H4 (cell line): ENCODE measurements at places on chromosomes 16 and 17. TPM values are rescaled to one million over a fixed set of nuclear protein-coding genes. Genes with fewer than 3 reads are reported as not detected.

- no peak for DNase-seq
Observed at GRCh38 chr16:77037696-77038347, 153.2 kb upstream of the MON1B start.

Gene C1QTNF1
- 0.56 and 2.6 TPM in 2 replicates for total RNA-seq

Gene MEIOB
- 2.8 and 9.0 TPM in 2 replicates for total RNA-seq

- DNase-seq, result no peak
Observed at GRCh38 chr16:14309001-14309886, 238.1 kb downstream of the MRTFB start.

Gene TIMP2
- 59.0 and 73.3 TPM in 2 replicates for total RNA-seq

- DNase-seq, result no peak
Observed at GRCh38 chr17:79761894-79762589, 15.9 kb upstream of the CBX2 start.

Gene SLC38A8
- not detected in 2 replicates for total RNA-seq

GRCh38 chr16:19067349-19068236, at the start of gene COQ7:
TSS of gene COQ7 (plus strand) at chr16:19067614. CDS start at chr16:19067665, 51 bp downstream.
- DNase-seq, result peak; percentile 99

Gene CFAP119
- 1.9 and 11.0 TPM in 2 replicates for total RNA-seq

DNA sequence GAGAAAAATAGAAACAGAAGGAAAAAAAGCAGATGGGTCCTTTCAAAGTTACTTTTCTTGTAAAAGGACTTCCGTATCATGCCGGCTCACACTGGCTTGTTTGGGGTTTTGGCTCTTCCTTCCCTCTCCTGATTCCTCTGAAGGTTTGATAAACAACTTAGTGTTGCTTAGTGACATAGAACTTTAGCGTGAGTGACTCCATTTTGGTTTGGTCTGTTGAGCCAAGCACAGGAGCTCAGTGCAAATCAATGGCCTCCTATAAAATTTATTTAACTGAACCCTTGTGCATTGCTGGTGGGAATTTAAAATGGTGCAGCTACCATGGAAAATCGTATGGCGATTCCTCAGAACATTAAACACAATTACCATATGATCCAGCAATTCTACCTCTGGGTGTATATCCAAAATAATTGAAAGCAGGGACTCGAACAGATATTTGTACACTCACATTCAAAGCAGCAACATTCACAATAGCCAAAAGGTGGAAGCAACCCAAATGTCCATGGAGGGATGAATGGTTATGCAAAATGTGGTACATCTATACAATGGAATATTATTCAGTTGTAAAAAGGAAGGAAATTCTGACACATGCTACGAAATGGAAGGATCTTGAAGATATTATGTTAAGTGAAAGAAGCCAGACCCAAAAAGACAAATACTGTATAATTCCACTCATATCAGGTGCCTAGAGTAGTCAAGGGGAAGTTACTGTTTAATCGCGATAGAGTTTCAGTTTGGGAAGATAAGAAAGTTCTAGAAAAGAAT, 1.1 kb upstream of the TUBG2 start:
- no peak for DNase-seq

Gene TANC2
- total RNA-seq, result 3.1 and 3.8 TPM in 2 replicates

DNA sequence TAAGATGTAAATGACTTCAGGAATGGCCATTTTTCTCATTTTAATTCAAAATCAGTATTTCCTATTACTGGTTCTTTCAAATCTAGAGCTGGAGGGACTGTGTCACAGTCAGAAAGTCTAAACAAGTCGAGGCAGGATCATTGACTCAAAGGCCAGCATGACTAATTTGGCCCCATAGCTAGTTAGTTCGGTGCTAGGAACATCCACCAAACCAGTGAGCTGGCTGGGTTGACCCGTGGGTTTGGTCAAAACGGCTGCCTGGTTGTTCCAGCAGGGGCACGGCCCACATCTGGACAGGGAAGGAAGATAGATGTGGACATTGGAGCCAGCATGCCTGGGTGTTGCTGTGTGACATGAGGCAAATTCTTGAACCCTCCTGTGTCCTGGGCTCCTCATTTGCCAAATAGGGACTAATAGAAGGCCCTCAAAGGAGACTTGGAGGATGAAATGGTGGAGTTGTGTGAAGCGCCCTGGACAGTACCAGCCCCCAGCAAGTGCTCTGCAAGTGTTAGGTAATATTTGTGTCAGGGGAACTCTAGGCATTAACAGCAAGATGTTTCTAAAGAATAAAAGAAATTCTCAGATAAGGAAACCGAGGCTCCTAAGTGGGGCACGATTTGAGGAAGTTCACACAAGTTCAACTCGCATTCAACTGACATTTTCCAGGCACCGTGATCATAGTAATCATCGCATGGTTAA, 46.2 kb downstream of the MEOX1 start:
- no peak for DNase-seq

GRCh38 chr16:1095450-1096168, 435 bp downstream of the C1QTNF8 start:
- DNase-seq, result no peak

Gene CCL1
- total RNA-seq, result not detected in 2 replicates

DNA sequence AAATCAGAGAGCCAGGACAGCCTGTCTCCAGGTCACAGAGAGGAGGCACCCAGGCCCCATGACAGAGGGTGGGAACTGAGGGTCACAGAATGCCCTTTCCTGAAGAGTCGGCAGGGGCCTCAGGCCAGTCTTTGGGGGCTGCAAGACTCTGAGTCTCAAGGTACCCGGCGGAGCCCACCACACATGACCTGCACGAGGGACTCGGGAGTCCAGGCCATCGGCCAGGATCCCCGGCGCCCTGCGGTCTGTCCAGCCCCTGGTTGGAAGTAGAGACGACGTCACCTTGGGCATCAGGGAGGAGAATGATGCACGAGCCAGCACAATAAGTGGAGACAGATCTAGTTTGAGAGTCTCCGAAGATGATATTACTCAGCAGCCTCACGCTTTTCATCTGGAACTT, 234.7 kb upstream of the SDK2 start:
- DNase-seq, result no peak

- no peak for DNase-seq
Observed at GRCh38 chr16:89613231-89613953, at the start of gene DPEP1. TSS of gene DPEP1 (plus strand) at chr16:89613642. CDS start at chr16:89630411, 16,769 bp downstream.

- DNase-seq, result no peak
Observed at GRCh38 chr17:38947189-38947588, 20.0 kb downstream of the FBXO47 start.

DNA sequence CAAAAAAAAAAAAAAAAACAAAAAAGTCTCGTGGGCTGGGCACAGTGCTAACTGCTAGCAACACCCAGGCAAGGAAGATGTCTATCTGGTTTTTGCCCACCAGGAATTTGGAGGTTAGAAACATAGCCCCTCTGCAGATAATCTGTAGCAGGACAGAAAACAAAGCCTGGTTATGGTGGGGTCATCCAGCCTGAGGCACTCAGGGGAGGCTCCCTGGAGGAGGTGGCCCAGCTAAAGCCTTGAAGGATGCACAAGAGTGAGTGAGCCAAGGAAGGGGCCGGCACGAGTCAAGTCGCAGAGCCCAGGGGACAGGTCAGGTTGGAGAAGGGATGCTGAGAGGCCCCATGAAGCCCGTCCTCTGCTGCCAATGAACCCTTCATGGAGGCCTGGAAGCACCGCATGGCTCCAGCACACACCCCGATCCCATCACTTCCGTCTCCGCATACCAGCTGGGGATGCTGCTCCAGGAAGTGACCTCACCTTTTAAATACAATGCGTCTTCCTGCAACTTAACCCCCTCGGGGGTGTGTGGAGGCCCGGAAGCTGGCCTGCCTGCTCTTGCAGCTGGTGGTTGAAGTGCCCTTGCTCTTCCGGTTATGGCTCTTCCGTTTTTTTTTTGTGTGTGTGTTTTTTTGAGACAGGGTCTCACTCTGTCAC, 86.5 kb downstream of the ENGASE start:
- peak; percentile 79 for DNase-seq

DNA sequence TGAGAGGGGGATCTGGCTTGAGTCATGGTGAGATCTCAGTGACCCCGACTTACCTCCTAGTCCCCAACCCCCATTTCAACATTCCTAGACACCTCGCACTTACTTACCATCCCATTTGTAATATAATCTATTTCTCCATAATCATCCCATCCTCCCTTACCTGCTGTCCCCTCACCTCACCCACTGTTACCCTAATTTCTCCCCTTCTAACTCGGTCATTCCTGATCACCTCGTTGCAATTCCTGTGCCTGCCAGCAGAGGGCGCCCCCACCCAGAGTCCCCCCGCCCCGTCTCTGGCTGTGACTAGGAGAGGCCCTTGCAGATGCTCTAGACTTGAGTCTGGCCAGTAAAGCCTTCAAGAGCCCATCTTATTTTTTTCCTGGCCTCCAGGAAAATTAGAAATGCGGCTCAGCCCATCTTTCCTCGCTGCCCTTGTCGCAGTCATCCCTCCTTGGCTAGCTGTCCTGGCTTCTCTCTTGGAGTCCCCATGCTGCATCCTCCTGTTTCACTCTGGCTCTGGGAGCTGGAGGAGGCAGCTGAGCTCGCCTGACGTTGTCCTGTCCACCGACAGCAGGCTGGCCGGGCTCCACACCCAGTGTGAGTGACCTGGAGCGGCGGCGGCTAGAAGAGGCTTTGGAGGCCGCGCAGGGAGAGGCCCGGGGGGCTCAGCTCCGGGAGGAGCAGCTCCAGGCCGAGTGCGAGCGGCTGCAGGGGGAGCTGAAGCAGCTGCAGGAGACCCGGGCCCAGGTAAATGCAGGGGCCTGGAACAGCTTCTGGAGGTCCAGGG, 5.0 kb downstream of the TBKBP1 start:
- no peak for DNase-seq

DNA sequence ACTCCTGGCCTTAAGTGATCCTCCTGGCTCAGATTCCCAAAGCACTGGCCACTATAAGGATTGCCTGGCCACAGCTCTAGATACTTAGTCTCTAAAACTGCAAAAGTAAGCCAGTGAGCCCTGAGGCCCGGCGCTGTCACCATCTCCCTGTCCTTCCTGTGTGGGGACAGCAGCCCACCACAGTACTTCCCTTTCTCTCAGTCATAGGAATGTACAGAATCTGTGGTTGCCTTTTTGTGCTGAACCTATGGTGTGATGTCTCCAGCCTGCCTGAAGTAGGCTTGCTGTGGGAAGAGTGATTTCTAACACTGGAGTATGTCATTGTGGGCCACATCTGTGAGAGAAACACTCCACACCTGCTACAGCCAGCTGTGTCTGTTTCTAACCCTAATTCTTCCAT, 24.7 kb downstream of the NTAN1 start:
- no peak for DNase-seq

Gene HIC1
- total RNA-seq, result 0.08 TPM in 1 of 2 replicates, not detected in the other

DNA sequence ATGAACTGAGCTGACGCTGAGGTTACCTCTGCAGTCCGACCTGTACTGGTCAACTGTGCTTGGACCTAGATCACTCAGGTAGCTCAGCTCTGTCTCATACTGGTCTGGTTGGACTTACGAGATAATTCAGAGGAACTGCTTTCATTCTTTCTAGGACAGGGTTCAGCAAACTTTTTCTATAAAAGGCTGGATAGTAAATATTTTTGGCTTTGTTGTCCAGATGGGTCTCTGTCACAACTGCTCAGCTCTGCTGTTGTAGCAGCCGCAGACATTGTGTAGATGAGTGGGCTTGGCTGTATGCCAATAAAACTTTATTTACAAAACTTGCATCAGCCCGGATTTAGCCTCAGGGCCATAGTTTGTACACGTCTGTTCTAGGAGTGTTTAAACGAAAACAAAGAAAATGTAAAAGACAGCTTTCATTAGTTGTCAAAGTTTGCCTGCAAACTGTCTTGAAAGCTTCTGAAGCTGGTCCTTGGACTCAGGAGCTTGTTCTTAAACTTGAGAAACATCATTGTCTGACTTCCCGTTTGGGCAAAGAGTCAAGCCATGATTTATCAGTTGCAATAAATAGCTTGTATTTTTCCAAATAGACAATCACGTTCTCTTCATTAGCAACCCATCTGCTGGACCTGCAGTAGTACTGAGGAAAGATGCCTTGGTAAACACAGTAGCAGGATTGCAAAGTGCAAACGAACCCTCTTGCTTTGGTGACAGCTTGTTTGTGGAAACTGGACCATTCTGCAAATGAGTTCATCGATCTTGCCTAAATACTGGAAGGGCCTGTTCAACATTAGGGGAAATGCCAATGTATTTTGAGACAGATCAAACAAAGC, 253.4 kb downstream of the SNX29 start:
- DNase-seq, result no peak

Gene ACSM5
- 1.1 TPM in 1 of 2 replicates, not detected in the other for total RNA-seq

Gene KRT222
- 0.06 TPM in 1 of 2 replicates, not detected in the other for total RNA-seq

GRCh38 chr16:50306287-50306686, 39.9 kb downstream of the ADCY7 start:
- DNase-seq, result no peak

DNA sequence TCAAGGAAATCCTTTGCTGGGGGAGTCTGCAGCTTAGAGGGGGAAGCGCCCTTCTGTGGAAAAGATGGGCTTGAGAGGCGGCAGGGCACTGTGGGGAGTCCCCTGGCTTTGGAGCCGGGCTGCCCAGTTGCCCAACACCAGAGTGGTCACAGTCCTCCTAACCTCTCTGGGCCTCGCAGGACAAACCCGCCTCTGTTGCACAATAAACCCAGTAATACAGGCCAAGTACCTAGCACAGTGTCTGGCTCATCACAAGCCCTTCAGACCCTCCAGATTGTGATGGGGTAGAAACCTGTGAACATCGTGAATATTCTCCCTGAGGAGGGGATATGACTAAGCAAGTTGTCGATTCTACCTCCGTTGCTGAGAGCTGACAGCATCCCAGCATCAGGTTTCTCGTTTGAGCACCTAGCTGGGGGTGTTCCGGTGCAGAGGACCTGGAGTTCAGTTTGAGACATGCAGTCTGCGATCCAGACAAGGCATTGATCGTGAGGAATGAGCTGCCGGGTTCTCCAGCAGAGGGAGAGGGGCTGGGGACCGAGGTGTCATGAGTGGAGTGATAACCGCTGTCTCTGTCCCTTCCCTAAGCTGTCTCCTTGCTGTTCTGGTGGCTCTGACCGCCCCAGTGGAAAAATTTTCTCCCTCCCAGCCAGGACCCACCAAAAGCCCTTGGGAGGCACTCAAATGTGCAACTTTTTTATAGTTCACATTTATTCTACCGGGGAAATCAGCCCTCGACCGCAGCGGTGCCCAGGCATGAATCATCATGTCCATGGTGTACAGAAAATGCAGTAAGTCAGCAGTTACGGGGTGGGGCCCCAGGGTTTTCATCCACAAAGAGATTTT, 161.9 kb downstream of the WSCD1 start:
- peak; percentile 65 for DNase-seq

GRCh38 chr16:31199430-31200041, 3.0 kb downstream of the PYCARD start:
- DNase-seq, result no peak
